ENCODE measurements at places on chromosomes 1 and 21.

DNA sequence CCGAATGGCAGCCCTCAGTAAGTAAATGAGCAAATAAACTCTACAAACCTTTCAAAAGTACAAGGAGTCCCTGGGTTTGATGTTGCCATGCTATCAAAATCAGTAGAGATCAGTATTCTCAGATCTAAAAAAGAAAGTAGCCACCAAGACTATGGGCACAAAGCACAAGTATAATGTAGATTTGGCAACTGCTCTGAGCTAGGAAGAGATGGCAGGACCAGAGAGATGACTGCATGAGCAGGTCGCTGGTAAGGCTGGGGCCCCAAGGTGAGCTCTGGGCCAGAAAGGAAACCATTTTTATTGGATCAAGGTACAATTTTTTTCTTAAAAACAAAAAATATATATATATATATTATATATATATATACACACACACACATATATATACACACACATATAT is 3.1 kb upstream of the ADORA3 start:
- no peak for DNase-seq

- no peak for DNase-seq
Measured at GRCh38 chr21:31018232-31018631, 20.0 kb downstream of the KRTAP19-8 start.

- DNase-seq = no peak
Measured at GRCh38 chr1:236214761-236215160, 67.0 kb downstream of the ERO1B start.

GRCh38 chr1:204670152-204670927 is 15.2 kb downstream of the LRRN2 start:
- peak; percentile 22 for DNase-seq

DNA sequence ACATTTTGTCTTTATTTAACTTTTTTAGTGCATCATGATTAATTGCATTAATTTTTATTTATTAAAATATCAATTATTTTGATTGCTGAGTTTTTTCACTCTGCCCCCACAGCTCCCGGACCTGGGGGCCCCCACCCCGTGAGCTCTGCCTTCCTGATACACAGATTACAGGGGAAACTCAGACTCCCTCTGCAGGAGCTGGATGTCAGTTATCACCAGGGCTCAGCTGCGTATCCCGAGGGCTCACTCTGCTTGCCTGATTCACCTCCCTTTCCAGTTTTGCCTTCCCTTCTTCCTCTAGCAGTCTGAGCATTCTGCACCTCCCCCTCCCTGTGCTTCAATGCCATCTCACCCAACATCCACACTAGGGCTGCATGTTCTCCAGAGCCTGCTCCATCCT is 98.2 kb downstream of the ATP1A1 start:
- DNase-seq = no peak

GRCh38 chr1:27001570-27002360 is 8.3 kb downstream of the TRNP1 start:
- DNase-seq = no peak

DNA sequence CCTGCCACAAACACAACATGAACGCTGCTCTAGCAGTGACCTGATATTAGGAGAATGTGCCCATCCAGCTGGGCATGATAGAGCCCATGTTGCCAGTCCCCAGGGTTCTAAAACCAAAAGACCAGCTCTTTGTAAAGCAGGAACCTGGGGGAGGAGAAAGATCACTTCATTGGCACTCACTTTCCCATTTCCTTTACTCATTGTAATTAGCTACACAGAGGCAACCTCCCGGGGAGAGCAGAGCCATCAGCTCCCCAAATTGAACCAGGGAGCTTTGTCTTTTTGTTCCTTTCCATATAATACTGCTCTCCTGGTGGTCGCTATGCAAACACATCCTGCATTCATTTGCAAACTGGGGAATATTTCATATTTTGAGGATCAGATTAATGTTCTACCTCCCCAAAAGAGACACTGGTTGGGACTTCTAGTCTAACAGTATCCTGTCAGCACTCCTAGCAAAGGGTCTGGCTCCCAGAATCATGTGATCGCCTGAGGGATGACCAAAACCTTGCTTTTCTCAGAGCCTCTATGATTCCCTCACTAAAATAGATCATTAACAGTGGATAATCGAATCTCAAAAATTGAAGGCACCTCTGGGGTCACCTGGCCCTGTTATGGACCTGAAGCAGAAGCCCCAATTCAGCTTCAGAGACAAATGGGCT is 76.7 kb upstream of the CD1D start:
- DNase-seq = no peak

DNA sequence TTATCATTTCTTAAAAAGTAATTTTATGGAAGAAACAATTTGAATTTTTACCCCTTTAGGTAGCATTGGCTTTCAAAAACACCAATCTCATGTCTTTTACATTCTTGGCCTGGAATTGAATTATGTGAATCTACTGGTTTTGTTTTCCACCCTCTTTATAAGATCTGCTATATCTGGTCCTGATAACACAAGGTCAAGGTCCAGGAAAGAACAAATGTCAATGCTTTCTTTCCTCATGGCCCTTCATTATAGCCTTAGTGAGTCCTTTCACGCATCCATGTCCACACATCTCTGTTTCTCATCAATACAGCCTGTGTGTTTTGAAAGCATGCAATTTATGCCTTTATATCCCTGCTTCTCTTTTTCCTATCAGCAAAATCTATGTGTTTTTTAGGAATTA is 24.0 kb upstream of the DR1 start:
- DNase-seq = no peak

- no peak for DNase-seq
Measured at GRCh38 chr1:180534214-180534613, 24.6 kb upstream of the OVAAL start.

DNA sequence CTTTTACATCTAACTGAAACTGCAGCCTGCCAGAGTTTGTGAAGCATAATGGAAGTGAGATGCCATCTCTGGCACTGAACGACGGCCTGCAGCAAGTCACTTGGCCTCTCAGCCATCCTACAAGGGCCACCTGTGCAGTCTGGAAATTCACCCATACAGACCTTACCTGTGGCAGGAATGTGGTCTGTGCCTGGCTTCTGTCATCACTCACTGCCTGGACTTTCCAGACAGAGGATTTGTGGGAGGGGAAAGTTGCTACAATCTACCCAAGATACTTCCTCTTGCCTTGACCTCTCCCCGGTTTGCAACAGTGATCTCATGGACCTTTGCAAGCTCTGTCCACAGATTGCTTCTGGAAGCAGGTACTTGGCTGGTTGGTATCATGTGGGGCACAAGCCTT is 58.4 kb upstream of the ATP1B1 start:
- DNase-seq = no peak

GRCh38 chr1:218430822-218431221 is 85.7 kb downstream of the TGFB2 start:
- no peak for DNase-seq
